COLO829 (cell line): ENCODE measurements at places on chromosomes 16 and 17.

DNA sequence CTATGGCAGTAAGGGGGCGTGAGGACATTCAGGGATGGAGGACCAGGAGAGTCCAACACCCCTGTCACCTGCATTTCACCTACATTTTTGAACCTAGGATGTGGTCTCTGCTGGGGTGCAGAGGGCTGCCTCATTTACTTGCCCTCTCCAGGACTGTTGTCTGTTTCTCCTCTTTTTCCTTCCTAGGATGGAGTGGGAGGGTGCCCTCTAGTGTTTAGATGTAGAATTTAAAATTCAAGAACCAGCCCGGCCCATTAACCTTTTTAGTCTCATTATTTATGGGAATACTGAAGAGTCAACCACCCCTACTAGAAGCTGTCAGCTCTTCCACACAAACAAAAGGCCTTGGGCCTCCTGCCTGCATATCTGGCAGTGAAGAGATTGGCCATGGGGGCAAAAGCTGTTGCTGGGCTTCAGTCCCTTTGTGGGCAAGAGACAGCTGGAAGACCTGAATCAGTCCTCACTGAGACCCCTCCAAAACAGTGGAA lies 2.5 kb upstream of the STARD3 start:
- no peak for DNase-seq

GRCh38 chr17:968812-969730 lies 10.5 kb downstream of the NXN start:
- no peak for DNase-seq

GRCh38 chr17:17170346-17170985 lies 35.7 kb downstream of the PLD6 start:
- DNase-seq = no peak

DNA sequence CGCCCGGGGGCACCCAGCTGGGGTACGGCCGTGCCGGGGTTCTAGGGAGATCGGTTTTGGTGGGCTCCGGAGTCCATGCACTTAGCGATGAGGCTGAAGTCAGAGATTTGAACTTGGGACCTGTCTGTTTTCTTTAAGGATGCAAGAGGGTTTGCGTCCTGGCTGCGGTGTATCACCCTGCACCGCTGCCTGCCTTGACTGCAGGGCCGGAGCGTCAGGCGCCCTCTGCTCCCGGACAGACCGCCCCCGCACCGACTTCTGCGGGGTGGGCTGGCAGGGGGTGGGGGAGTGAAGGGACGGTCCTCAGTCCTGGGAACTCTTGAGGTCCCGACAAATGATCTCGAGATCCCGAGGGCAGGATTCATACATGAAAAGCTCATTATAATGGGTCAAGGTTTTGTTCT lies 701 bp downstream of the PDP2 start:
- no peak for DNase-seq

DNA sequence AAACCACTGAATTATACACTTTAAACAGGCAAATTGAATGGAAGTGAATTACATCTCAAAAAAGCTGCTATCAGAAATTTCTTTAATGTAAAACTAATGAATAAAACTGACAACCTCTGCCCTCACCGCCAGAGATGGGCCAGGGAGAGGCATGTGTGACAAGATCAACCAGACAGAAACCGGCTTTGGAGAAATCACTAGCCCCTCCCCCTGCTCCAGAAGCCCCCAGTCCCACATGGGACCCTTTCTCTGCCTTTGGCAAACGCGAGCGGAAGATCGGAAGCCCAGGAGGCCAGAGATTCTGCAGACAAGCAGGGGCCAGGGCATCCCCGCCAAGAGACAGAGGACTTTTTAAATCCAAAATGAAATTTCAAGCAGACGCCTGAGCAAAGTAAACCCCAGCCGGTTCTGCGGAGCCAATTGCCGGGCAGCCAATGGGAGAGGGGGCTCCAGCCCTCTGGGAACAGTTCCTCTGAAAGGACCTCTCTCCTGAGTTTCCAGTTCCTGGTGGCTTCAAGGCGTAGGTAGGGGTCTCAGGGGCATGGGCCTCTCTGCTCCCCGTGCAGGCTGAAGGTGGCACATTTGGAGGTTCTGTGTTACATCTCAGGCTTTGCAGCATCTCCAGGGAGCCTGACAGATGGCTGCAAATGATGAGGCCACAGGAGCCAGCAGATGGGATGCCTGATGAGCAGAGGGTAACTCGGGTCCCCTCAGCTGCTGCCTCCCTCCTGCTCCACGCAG lies 118.1 kb downstream of the GSG1L start:
- DNase-seq = no peak

- DNase-seq = no peak
Measured at GRCh38 chr17:59327981-59328290, 3.5 kb upstream of the YPEL2 start.

GRCh38 chr17:36877771-36878170 lies 59.5 kb upstream of the LHX1 start:
- no peak for DNase-seq

DNA sequence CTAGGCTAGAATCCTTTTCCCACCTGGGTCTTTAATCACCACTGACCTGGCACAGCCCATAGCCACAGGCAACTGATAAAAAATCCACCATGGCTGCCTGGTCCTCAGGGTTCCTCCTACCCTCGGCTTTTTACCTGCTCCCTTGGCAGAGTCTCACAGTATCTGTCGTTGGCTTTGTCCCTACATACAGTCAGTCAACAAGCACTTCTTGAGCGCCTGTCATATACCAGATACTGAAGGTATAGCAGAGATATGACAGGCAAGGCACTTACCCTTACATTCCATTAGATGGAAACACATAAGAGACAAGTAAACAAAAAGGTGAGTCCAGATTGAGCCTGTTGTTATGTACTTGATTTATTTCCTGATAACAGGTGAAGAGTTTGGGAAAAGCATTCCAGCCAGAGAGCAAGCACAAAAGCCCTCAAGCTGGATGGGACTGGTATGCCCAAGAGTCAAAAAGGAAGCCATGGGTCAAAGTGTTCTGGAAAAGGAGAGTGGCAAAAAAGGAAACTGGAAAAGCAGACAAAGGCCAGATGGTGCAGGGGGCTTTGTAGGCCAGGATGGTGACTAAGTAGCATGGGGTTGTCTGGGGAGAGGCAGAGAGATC lies 247.0 kb downstream of the CHD9NB start:
- no peak for DNase-seq

- no peak for DNase-seq
Measured at GRCh38 chr17:72506773-72507172, 386.0 kb downstream of the SOX9 start.

GRCh38 chr16:51470492-51470891 lies 319.4 kb upstream of the SALL1 start:
- no peak for DNase-seq

DNA sequence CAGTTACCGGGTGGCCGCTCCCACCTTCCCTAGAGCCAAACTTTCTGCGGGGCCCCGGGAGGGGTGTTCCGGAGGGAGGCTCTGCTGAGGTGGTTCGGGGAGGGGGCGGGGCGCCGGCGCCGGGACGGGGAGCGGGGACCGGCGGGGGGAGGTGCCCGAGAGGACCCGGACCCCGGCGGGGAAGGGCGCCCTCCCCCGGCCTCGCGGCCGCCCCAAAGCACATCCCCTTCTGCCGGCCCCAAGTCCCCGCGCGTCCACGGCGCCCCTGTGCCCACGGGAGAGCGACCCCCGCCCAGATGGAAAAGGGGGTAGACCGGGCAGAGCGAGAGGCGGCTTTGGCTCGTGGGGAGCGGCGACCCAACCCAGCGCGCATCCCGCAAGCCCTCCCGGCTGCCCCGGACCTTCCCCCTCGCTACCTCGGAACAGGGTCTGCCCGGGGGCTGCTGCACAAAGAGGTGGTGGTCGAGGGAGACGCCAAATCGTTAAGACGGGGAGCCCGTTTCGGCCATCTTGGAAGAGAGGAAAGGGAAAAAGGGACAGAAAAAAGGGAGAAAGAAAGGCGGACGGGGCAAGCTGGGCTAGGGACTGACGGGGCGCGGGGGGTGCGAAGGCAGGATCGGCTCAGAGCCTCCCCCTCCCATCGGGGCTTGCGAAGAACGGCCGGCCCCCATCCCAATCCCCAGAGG lies 530 bp downstream of the PCGF2 start:
- no peak for DNase-seq

- DNase-seq = no peak
Measured at GRCh38 chr17:20214794-20215193, 205.6 kb downstream of the SPECC1 start.

DNA sequence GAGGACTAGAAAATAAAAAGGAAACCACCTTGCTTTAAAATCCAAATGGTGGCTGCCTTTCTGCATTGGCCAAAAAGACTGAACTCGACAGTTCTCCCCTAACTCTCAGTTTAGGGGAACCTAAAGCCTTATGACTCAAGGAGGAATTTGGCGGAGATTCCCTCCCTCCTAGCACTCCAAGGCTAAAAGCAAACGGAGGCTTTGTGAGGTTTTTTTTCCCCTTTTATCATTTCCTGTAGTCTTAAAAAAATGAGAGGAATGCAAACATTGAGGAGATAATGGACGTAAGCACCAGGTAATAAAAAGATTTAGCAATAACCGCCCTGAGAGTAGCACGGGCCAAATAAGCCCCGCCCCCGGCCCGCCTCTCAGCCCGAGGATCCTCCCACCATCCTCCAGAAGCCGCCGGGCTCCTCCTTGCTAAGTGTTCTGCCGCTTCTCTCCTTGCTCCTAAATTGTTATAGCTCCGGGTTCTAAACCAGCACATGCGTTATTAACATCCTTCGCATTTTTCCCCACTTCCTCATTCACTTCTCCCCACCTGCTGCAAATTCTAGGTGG lies 5.8 kb upstream of the KIFC3 start:
- peak; percentile 61 for DNase-seq

DNA sequence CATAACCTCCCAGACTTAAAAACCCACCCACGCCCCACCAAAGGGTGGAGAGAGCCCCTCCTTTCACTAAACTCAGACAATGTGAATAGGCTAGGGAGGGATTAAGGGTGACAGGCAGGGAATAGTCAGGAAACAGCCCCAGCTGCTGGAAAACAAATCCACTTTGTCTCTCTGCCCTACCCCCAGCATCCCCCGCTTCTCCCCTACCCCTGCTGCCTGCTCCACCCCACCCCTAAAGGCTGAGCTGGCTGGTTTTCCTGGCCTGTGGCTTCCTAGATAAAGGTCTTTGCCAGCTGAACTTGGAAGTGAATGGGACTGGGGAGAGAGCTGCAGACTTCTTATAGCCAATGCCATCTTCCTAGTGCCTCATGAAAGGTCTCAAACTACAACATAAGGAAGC lies 15.0 kb downstream of the CAVIN1 start:
- peak; percentile 58 for DNase-seq

- no peak for DNase-seq
Measured at GRCh38 chr16:85327731-85328675, 215.7 kb upstream of the CIBAR2 start.

- DNase-seq = no peak
Measured at GRCh38 chr17:35001549-35001948, 21.2 kb downstream of the LIG3 start.

DNA sequence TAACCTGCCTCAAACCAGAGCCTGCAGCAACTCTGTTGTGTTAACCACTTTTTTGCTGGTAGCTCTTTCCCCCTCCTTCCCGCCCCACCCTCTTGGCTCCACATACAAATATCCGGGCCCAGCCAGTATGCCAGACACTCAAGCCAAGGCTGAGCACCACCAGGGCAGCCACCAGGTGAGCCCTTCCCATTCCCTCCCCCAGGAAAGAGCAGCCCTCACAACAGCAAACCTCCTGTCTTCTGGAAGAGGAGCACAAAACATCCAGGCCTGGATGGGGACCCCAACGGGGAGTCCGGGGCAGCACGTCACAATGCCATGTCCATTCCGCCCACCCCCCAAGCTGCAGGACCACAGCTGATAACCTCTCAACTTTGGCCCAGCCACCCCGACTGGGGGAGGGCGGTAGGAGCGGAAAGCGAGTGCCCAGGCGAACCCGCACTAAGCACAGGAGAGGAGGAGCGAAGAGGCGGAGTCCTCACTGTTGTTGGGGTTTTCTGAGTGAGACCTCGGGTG lies 757 bp downstream of the ORMDL3 start:
- no peak for DNase-seq

DNA sequence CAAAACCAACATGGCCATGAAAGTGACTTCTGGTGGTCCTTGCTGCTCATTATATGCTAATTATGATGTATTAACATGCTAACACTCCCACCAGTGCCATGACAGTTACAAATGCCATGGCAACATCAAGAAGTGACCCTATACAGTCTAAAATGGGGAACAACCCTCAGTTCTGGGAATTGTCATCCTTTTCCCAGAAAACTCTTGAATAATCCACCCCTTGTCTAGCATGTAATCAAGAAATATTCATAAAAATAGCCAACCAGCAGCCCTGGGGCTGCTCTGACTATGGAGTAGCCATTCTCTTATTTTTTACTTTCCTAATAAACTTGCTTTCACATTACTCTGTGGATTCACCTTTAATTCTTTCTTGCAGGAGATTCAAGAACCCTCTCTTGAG lies 35.9 kb downstream of the DNAJA2 start:
- no peak for DNase-seq

DNA sequence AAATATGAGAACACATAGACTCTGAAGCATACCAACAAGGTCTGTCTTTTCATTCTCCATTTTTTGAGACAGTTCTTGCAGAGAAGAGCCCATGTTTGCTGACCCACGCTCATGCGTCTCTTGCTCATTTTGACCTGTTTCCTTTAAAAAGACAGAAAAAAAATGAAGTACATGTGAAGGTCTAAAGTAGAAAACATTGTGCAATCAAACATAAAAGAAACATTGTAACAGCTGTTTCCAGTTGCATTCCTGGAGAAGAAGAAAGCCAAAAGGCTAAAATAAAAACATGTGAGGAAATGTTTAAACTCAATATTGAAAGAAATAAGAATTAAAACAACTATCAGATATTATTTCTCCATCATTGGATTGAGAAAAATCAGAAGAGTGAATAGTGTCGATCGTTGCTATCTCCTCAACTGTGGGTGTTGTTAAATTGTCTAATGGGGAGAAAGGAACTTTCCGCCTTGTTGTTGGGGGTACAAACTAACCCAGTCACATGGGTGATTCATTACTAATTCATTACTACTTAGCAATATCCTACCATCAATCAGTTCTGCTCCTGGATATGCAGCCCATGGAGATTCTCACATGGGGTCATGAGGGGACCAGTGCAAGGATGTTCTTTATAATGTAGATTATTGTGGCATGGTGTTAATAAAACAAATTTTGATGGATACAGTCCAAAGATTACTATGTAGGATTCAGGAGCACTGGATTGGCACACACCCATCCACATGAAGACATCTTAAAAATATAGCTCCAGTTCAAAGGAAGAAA lies 9.5 kb downstream of the ABCA9 start:
- no peak for DNase-seq

DNA sequence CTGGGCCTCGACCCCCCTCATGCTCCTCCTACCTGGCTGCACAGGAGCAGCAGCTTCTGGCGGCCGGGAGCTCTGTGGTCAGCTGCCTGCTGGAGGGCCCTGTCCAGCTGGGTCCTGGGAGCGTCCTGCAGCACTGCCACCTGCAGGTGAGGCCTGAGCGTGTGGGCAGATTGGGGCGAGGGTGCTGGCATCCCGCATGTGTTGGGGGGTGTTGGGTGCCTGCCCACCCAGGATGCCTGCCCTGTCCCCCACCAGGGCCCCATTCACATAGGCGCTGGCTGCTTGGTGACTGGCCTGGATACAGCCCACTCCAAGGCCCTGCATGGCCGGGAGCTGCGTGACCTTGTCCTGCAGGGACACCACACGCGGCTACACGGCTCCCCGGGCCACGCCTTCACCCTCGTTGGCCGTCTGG lies 16.5 kb downstream of the FCSK start:
- DNase-seq = no peak
